ENCODE measurements at places on chromosomes 7 and 10.

DNA sequence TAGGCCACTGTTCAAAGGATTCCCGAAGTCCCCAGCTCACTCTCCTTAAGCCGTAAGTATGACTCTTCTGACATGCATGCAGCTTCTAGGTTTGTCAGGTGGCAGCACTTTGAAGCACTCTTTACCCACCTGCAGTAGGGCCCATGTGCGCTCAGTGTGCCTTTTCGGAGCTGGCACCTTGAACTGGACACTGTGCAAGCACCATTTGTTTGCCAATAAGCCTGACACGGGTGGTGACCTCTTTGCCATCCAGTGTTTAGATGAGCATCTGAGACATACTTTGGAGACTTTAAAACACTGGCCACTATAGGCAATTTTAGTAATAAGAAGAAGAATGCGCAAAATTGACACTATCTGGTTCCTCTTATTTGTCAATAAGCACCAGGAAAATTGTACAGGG is 45.7 kb upstream of the GSAP start:
- no peak for DNase-seq

DNA sequence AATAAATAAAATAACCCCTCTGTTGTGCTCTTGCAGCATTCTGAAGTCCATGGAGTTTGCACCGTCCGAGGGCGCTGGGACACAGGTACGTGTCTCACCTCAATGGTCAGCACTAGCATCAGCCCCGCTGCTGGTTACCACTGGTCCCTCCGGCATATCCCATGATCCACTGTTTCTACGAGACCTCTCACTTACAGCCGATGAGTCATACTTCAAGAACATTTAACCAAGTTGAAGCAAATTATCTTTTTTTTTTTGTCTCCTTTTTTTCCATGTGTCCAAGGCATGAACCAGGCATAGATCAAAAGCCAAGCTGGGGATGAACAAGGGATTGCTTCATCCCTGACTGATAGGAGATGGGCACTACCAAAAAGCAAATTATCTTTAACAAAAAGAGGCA is 92.9 kb upstream of the SH2B2 start:
- no peak for DNase-seq

DNA sequence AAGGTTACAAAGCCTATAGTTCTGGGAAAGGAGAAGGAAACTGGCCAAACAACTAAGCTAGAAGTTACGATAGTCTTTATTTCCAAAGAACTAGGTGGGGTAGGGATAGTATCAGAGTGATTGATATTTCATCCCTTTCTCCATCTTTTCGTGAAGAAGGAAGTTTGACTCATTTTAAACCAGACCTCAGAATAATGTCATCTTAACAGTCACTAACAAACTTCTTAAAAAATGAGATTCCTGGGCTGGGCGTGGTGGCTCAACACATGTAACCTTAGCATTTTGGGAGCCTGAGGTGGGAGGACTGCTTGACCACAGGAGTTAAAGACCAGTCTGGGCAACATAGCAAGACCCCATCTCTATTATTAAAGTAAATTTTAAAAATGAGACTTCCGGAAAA is 69.4 kb downstream of the ARL4A start:
- DNase-seq = no peak

DNA sequence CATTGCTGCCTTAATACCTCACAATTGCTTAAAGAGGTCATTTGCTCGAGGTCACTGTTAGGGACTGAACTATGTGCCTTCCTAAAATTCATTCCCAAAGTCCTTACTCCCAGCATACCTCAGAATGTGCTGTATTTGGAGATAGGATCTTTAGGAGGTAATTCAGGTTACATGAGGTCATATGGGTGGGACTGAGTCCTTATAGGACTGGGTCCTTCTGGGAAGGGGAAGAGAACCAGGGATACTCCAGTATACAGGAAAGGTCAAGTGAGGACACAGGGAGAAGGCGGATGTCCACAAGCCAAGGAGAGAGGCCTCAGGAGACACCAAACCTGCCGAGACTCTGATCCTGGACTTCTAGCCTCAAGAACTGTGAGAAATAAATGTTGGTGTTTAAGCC is 253.3 kb downstream of the PRPF18 start:
- no peak for DNase-seq

DNA sequence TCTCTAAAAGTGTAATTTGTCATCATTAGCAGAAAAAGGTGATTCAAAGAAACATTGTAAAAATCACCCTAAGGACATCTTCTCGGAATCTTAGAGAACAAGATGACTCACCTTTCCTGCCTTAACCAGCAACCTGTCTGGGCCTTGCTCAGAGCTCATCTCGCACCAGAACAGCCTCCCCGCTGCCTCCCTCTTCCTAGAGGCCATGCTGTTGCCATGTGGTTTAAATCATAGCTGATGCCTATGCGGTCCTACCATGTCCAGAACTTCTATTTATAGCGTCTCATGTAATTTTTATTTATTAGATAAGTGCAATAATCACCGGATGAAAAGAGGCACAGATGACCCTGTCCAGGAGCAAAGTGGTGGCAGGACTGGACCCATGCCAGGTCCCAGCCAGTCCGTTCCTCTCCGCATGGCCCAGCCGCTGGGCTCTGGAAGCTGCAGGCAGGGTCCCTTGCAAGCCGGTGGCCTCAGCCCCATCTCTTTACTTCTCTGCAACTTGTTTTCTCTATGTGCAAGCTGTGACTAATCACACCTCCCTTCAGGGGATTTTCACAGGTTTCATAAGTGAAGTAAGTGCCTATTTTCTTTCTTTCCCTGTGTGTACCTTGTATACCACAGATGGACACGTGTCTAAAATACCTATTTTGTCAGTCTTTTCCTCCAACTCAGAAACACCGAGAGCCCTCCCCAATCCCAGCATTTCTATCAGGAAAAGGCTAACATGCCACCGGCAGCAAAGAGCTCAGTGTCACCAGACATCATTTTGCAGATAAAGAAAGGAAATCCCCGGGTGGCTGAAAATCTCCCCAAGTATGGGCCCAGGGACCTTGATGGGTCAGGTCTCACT is 27.1 kb downstream of the KLF6 start:
- DNase-seq = no peak

- no peak for DNase-seq
Observed at GRCh38 chr10:22681783-22682183, 32.6 kb downstream of the PIP4K2A start.

GRCh38 chr7:22488643-22489462 is 11.1 kb downstream of the STEAP1B start:
- DNase-seq = peak; percentile 31

DNA sequence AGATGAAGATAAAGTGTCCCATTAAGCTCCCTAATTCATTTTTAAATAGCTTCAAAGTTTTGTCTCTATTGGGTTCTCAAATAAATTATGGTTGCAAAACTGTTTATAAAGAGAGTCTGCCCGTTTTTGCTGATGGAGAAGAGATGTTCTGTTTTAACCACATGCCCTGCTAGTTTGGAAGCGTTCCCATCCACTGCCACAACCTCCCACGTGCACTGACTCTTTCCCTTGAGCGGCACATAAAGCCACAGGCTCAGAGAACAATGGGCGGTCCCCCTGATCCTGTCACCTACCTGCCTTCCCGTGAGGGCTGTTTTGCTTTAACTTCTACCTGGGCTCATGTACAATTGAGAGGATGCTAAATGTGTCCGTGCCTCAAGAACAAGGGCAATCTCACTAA is 65.5 kb downstream of the CPVL start:
- no peak for DNase-seq

DNA sequence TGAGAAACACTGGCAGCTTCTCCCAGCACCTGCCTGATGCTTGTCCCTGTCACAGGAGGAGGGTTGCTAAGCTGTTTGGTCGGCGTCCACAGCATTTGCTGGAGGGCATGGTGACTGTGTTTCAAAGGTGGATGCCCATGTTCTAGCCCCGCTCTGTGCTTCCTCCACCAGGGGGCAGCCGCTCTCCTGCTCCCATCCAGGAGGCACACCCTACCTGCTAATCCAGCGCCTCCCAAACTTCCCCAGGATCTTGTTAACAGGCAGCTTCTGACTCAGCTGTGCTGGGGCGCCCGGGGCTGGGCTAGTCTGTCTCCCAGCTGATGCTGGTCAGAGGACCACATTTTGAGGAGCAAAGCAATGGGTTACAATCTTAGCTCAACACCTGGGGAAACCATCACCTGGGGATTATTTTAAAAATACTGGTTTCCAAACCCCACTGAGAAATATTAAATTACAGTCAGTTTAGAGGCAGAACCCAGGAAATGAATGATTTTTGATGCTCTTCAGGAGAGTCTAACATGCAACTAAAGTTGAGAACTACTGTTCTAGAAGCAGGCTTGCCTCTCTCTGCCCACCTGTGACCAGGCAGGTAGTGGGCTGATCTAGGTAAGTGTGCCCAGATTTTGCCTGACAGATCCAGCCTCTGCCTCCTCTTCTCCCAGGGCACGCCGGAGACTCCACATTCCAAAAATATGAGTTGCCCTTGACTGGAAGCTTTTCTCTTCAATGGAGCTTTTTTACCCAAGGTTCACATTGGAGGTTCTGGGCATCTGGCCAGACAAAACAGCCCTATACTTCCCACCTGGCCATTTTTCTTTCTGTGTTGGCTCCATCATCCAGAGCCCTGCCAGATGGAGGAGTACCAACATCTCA is 92.7 kb upstream of the GPR26 start:
- DNase-seq = peak; percentile 48

DNA sequence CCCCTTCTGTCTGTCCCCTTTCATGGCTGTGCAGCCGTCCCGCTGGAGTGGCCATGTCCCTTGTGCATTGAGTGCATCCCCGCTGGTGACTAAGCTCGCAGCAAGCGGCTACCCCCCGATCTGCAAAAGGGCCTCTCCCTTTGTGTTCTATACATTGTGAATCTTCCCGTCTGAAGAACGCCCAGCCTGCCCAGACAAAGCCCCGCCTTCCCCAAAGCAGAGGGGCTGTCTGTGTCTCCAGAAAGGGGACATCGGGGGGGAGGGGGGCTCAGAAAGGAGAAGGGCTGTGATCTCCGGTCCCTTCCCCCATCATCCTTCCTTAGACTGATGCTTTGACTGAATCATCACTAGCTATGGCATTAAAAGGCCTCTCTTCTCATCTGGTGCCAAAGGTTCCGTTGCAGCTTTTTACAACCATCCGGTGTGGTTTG is 11.9 kb downstream of the NPTX2 start:
- no peak for DNase-seq

DNA sequence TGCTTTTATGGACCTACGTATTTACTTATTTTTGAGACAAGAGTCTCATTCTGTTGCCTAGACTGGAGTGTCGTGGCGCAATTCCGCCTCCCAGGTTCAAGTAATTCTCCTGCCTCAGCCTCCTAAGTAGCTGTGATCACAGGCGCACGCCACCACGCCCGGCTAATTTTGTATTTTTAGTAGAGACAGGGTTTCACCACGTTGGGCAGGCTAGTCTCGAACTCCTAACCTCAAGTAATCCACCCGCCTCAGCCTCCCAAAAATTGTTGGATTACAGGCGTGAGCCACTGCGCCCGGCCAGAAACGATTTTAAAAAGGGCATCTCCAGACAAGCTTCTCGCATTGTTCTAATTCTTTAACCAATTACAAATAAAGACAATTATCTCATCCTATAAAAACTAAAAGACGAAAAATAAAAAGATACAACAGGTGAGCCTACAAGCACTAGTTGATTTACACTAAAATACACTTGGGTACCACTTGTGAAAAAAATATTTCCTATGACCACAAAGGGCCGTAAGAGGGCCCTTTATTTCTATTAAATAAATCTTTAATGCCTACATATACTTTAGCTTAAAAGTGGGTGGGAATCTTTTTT is 2.4 kb downstream of the TRA2A start:
- no peak for DNase-seq

GRCh38 chr7:91850455-91850854 is 30.0 kb downstream of the MTERF1 start:
- no peak for DNase-seq

DNA sequence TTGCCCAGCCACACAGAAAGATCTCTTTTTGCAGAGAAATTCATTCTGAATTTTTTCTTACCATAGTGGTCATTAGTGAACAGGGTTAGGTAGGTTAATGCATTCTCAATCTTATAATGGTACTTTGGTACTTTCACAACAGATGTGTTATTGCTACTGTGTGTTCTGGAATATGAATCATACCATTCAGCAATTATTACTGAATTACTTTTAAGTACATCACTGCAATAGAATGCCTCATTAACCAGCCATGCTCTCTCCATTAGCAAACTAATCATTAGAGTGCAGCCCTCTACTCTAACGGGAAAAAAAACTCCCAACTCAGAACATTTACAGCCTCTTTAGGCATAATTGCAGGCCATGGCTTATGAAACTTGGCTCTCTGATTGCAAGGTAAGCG is 102.1 kb downstream of the DOCK4 start:
- DNase-seq = no peak

GRCh38 chr10:102720775-102721301 is 6.4 kb downstream of the SFXN2 start:
- no peak for DNase-seq

- no peak for DNase-seq
Observed at GRCh38 chr7:132292803-132293202, 283.5 kb downstream of the PLXNA4 start.

- no peak for DNase-seq
Observed at GRCh38 chr7:21671859-21672258, 129.0 kb downstream of the DNAH11 start.

- DNase-seq = no peak
Observed at GRCh38 chr10:74056050-74056818, 58.3 kb downstream of the VCL start.

DNA sequence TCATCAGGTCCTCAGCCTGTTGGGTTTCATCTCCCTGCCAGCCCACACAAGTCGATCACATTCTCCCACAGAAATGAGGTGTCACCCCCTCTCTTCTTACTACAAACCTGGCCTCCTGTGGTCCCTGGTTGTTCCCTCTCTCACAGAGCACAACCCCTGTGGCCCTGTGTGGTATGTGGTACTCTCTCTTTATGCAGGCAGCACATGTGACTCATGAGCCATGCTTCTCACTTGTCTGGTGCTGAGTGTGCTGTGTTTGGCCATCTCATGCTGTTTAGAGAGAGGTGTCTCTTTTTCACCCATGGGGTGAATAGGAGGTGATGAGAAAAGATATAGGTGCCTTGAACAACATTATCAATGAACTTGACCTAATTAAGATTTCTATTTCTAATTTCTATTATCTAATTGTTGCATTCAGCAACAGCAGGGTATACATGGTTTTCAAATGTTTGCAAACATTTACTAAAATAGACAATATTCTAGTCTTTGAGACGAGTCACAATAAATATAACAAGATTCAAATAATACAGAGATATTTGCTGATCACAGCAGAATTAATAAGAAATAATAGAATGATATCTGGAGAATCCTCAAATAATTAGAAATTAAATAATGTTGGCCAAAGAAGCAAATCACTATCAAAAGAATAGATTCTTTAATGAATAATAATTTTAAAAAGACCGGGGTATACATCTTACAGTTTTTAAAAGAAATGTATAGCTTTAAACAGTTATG is 633.8 kb upstream of the IGFBP3 start:
- DNase-seq = no peak

- DNase-seq = no peak
Observed at GRCh38 chr7:149145031-149145845, 2.0 kb upstream of the ZNF398 start.

GRCh38 chr10:28047061-28047460 is 48.2 kb upstream of the ODAD2 start:
- no peak for DNase-seq
